ENCODE measurements at places on chromosomes 3 and 15. TPM values are rescaled to one million over a fixed set of nuclear protein-coding genes. Genes with fewer than 3 reads are reported as not detected.

The ZNF148 gene
- total RNA-seq, result 47.3 TPM

The TUBGCP4 gene
- 25.5 TPM for total RNA-seq

The CDAN1 gene
- total RNA-seq, result 37.2 TPM

The ALG1L2 gene
- 2.1 TPM for total RNA-seq

The CDCP1 gene
- 26.3 TPM for total RNA-seq

The FBXO40 gene
- total RNA-seq, result not detected

The CFAP20DC gene
- 4.7 TPM for total RNA-seq

The P2RY1 gene
- 2.3 TPM for total RNA-seq

The SLC9A9 gene
- total RNA-seq, result 0.50 TPM

The DUOX2 gene
- 3.1 TPM for total RNA-seq

The ALAS1 gene
- total RNA-seq, result 60.8 TPM

The MYO9A gene
- total RNA-seq, result 42.4 TPM

The DOCK3 gene
- total RNA-seq, result 5.9 TPM

The CP gene
- 7.4 TPM for total RNA-seq

The SCG3 gene
- total RNA-seq, result 13.0 TPM

The NR2F2 gene
- total RNA-seq, result 270 TPM

The RPL4 gene
- total RNA-seq, result 2,930 TPM

The GOLGA8G gene
- not detected for total RNA-seq

The PLAAT1 gene
- 2.6 TPM for total RNA-seq

The CMTM8 gene
- total RNA-seq, result 14.4 TPM

The CLDN18 gene
- 7.3 TPM for total RNA-seq

The SH2D7 gene
- not detected for total RNA-seq

The ACKR4 gene
- total RNA-seq, result 1.9 TPM

The LRRC31 gene
- 1.4 TPM for total RNA-seq

The IMPG2 gene
- total RNA-seq, result 0.53 TPM

The FBXW12 gene
- total RNA-seq, result not detected

The ARID3B gene
- 28.8 TPM for total RNA-seq

The ARHGEF26 gene
- total RNA-seq, result 7.8 TPM

The MINAR1 gene
- total RNA-seq, result 3.0 TPM

The BOC gene
- 219 TPM for total RNA-seq

The ATP13A5 gene
- not detected for total RNA-seq

The CPLX3 gene
- not detected for total RNA-seq

The ABI3BP gene
- total RNA-seq, result 5.0 TPM

The APOD gene
- total RNA-seq, result 0.57 TPM

The ANKRD34C gene
- not detected for total RNA-seq

The GPR149 gene
- 0.14 TPM for total RNA-seq

The DIPK2A gene
- 30.3 TPM for total RNA-seq

The GABRB3 gene
- 25.7 TPM for total RNA-seq

The PTPRG gene
- 29.3 TPM for total RNA-seq

The NAALADL2 gene
- total RNA-seq, result 5.8 TPM

The OR5K2 gene
- not detected for total RNA-seq

The ISLR2 gene
- total RNA-seq, result 0.59 TPM

The GOLGA6B gene
- total RNA-seq, result not detected

The SI gene
- total RNA-seq, result 4.7 TPM

The XCR1 gene
- 13.9 TPM for total RNA-seq

The CLDND1 gene
- total RNA-seq, result 83.1 TPM

The GASK1A gene
- total RNA-seq, result 0.36 TPM

The REC114 gene
- not detected for total RNA-seq

The SLC2A2 gene
- 1.9 TPM for total RNA-seq

The TP63 gene
- 16.1 TPM for total RNA-seq

The ATP11B gene
- 92.5 TPM for total RNA-seq

The GOLGA6D gene
- 0.19 TPM for total RNA-seq

The C2CD4A gene
- total RNA-seq, result 1.7 TPM

The PLOD2 gene
- total RNA-seq, result 35.0 TPM

The CSPG5 gene
- 2.1 TPM for total RNA-seq

The CHRNA3 gene
- 19.2 TPM for total RNA-seq

The GATA2 gene
- total RNA-seq, result 23.9 TPM

The MASP1 gene
- 1.7 TPM for total RNA-seq

The HYKK gene
- total RNA-seq, result 3.3 TPM
